Uterus (tissue), 4 donors: ENCODE measurements at places on chromosomes 7 and 10. TPM values are rescaled to one million over a fixed set of nuclear protein-coding genes. Genes with fewer than 3 reads are reported as not detected.

CDC14C gene
- total RNA-seq = not detected

FFAR4 gene
- total RNA-seq = not detected

IL6 gene
- total RNA-seq = 2.6 TPM

TRIM8 gene
- 71.2 TPM for total RNA-seq

CTTNBP2 gene
- total RNA-seq = 25.9 TPM

DEPP1 gene
- total RNA-seq = 53.0 TPM

CLRN3 gene
- not detected for total RNA-seq

OR2A42 gene
- total RNA-seq = 0.15 TPM

TRIM73 gene
- total RNA-seq = 1.5 TPM

IFIT1B gene
- total RNA-seq = not detected

PON1 gene
- total RNA-seq = not detected

MGMT gene
- 16.7 TPM for total RNA-seq

GHRHR gene
- not detected for total RNA-seq

CAMK2B gene
- not detected for total RNA-seq

CASTOR2 gene
- 1.2 TPM for total RNA-seq

ANKRD2 gene
- total RNA-seq = 0.43 TPM

HOXA7 gene
- 8.4 TPM for total RNA-seq

SPDYE2B gene
- total RNA-seq = not detected

SPDYE8 gene
- total RNA-seq = 0.14 TPM

NUDT13 gene
- total RNA-seq = 1.8 TPM

NKX2-3 gene
- total RNA-seq = not detected

GNGT1 gene
- not detected for total RNA-seq

CTAGE8 gene
- not detected for total RNA-seq

OR13A1 gene
- total RNA-seq = not detected

EVX1 gene
- not detected for total RNA-seq

SUN3 gene
- total RNA-seq = not detected

GRB10 gene
- total RNA-seq = 72.6 TPM

HOXA10 gene
- total RNA-seq = 50.5 TPM

SNCG gene
- 32.8 TPM for total RNA-seq

CLEC2L gene
- 0.43 TPM for total RNA-seq

CYP3A5 gene
- 0.51 TPM for total RNA-seq

ADARB2 gene
- total RNA-seq = 2.6 TPM

KAZALD1 gene
- total RNA-seq = 6.3 TPM

SFMBT2 gene
- 7.7 TPM for total RNA-seq

MTERF1 gene
- 23.8 TPM for total RNA-seq

CACNB2 gene
- 30.0 TPM for total RNA-seq

PPP1R9A gene
- 7.7 TPM for total RNA-seq

DDC gene
- not detected for total RNA-seq

SEC31B gene
- total RNA-seq = 7.6 TPM

KLF14 gene
- not detected for total RNA-seq
